ENCODE measurements at places on chromosomes 2 and 18. TPM values are rescaled to one million over a fixed set of nuclear protein-coding genes. Genes with fewer than 3 reads are reported as not detected.

- DNase-seq, result no peak
Observed at GRCh38 chr18:58113337-58113736, 69.3 kb downstream of the NEDD4L start.

DNA sequence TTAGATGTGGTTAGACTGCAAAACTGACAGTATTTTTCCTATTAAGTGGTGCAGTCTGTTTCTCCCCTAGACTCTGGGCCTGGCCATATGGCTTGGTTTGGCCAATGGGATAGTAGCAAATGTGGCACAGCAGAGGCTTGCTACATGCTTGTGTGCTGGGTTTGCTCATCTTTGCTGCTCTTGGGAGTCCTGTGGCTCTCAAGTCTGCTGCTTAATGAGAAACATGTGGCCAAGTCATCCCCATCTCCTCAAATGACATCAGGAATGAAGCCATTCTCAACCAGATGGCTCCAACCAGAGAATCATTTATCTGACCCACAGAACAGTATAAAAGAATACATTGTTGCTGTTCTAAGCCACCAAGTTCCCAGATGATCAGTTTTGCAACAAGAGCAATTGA is 57.1 kb upstream of the PAX3 start:
- DNase-seq, result no peak

DNA sequence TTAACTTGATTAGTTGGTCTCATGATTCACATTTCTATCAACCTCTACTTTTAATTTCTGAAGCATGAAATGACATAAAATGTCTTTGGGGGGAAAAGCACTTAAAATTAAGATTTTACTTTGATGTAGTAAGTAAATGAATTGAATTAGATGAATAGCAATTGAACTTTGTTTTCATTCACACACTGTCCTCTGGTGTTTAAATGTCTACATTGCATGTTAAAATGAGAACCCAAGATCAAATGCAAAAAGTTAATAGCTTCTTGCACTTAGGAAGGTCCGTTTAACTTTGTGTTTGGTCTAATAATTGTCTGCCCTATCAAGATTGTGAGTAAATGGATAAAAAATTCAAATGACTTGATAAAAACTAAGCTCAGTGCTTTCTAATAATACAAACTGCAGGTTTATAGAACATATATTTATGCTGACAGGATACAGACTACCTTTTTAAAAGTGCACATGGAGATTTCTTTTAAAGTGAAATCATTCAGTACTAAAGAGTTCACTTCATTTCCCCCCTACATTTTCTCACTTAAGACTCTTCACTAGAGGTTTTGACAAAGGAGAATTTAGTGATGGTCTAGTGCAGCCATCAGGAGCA is 156.2 kb upstream of the NABP1 start:
- peak; percentile 51 for DNase-seq

DNA sequence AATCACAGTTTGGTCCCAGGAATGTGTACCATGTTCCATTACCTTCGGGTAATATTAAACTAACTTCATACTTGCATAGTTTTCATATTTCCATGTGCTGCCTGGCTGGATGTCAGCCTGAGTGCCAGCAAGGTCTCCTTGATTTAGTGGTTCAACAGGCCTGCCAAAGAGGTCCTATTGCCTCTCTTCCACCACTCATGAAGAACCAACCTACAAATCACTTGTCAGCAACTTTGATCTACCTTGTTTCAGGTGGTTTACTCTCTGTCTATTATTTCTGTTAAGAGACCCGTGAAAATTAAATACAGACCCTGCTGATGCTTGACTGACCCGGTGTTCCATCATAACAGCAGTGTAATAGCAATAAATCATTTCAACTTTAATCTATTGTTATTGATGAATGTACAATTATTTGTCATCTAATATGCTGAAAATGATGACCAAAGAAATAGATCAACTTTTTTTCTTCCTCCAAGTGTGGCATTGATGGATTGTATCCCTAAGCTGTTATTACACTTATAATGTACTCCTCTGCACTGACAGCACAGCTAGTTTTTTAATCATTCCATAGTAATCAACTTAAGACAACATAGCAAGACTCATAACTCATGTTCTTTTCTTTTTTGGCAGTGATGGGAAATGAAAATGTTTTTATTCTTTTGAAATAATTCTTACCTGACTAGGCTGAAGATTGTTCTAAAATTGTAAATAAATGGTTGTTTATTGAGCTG is 1220.2 kb upstream of the ACVR2A start:
- no peak for DNase-seq

DNA sequence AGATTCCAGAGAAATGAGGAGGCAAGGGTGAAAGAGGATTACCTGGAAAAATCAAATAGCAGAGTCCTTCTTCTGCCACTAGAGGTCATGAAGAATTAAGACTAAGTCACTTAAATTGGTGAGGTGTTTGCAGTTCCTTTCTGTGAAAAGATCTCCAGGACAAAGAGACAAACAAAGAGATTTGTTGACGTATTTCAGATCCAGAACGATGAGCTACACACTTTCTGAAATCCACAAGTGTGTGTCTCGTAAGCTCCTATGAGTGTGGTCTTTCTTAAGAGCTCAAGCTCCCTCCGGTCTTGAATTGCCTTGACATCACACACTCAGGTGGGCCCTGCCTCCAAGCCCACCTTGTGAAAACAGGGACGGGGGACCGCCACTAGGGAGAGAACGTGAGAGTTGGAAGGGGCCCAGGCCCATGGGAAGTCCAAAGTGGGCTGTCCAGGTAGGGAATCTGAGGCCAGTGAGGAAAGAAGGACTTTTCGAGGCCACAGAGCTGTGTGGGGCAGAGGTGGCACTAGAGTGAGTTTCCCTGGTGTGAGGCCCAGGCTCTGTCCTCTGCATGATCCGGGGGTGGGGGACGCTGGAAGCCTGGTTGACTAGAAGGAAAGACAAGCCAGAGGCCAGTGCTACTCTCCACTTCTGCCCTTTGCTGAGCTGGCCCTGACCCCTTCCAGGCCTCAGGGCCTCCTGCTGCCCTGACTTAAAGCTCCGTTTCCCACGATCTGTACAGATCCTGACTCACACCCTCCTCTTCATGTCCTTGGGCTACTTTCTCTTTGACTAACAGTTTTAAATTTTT is 168.1 kb upstream of the NCK2 start:
- DNase-seq, result peak; percentile 32

GRCh38 chr18:49152885-49153284 is 202.1 kb upstream of the SMAD7 start:
- DNase-seq, result no peak

DNA sequence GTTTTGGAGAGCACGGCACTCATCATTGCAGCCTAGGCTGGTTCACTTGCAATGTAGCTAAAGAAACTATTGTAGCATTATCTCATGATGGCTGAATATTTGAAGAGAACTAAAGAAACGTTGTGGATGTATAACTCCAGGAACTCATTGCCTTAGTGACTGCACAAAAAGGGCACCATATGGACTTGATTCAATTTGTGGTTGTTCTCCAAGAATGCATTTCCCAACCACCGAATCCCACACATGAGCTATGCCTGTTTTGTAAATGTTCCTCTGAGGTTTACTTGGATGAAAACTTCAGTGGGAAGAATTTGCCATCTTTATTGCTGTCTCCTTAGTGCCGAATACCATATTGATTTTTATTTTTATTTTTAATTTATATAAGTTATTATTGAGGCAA is 43.5 kb downstream of the DOK6 start:
- no peak for DNase-seq

GRCh38 chr2:88903749-88904353 is 212.4 kb downstream of the RPIA start:
- no peak for DNase-seq

GRCh38 chr2:7026742-7027141 is 109.5 kb downstream of the RNF144A start:
- DNase-seq, result no peak

DNA sequence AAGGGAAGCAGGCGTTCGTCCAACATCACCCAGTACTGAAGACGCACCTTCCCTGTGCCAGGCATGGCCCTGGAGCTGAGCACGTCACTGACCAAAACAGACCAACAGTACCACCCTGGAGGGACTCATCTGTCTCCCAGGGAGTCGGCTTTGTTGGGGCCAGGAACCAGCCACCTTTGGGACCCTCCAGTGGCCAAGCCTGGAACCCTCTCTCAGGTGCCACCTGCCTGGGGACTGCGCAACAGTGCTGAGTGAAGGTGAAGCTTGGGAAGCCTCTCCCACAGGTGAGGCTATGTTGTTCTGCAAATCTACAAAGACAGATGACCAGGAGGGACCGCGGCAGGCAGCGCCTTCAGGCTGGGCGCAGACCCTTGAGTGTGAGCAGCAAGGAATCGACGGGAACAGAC is 91.4 kb upstream of the OTOS start:
- no peak for DNase-seq

DNA sequence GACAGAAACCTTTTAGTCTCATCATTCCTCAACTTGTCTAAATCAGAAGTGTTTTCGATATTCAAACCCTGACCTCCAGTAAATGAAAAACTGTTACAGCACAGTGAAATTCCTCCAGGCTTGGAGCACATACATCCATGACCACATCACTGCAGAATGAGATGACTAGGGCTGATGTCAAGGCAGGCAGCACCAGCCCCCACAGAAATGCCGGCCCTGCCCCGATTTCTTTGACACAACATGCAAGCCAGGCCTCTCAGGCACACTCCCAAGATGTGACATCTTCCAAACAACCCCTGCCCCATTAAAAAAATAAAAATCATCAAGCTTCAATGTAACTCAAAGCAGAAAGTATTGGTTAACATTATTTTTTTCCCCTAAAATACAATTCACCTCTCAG is 103.3 kb downstream of the CTAGE1 start:
- no peak for DNase-seq

GRCh38 chr18:39571511-39571910 is 2005.9 kb upstream of the CELF4 start:
- DNase-seq, result no peak

DNA sequence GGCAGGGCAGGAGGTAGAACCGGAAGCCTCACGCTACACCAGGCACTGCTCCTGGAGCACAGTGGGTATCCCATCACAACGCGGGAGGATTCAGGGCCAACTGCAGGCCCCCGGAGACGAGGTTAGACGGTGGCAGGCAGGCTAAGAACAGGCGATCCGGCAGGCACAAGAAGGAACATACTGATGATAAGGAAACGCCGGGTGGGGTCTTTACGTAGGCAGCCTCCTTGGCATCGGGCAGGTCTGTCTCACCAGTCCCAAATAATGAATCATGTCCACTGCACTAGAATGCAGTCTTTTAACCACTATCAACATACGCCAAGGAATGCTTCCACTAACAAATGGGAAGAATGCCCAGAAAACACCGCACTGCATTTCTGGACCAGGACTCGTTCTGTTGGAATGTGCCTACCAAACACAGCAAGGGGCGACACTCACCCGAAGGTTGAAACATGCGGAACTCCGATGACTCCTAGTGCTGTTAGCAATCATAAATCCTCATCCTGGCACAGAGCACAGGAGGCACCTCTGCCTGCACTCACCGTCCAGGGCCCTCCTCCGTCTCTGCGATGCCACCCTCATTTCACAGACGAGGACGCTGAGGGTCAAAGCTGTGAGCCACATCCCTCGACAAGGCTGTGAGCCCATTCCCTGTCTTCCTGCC is 35.2 kb downstream of the ZNF516 start:
- peak; percentile 74 for DNase-seq

DNA sequence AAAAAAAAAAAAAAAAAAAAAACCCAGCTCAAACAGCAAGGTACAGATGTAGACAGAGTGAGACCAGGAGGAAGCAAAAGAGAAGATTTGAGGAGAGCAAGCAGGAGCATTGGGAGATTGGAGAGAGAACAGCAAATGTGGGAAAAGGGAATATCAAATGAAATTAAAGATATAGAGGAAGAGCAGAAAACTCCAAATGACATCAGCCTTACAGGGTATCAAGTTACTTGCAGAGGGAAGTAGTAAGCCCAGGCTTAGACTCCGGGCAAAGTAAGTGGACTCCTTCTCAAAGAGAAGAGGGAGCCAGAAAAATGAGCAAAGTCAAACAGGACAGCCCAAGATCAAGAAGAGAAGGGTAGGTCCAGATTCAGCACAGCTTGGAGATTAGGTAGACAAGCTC is 93.3 kb upstream of the PPP1CB start:
- no peak for DNase-seq

DNA sequence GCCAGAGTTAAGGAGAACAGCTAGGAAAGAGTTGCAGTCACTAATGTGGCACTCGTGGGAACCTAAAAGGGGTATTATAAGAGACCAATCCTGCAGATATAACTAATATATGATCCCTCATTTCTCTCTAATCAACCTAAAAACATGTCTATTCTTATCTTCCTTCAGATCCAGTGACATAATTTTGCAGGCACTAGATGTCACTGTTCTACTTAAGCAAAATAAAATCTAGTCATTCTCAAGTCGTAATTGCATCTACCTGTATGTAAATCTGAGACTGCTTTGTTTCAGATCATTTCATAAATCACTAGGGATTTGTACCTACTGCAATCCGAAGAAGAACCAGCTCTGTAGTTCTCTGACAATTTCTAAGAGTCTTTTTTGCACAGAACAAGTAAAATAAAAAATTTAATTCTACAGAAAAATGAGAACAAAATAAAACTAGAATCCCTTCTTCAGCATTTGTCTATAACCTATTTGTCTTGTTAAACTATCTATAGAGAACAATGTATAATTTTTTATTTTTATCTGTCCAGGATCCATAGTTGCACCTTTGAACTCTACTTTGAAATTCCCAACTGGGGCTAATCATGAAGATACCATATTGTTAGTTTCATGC is 56.5 kb upstream of the ERBB4 start:
- peak; percentile 20 for DNase-seq

The PROM2 gene
- total RNA-seq, result 1.4 TPM

The ADD2 gene
- total RNA-seq, result 0.26 TPM

The LRRTM1 gene
- not detected for total RNA-seq

The EVA1A gene
- total RNA-seq, result 0.21 TPM

The GTF2A1L gene
- not detected for total RNA-seq

The LANCL1 gene
- 42.8 TPM for total RNA-seq

The SPDYA gene
- 0.87 TPM for total RNA-seq

The HOXD12 gene
- 0.13 TPM for total RNA-seq

The DOK6 gene
- not detected for total RNA-seq
